ENCODE measurements at places on chromosomes 11 and 22. TPM values are rescaled to one million over a fixed set of nuclear protein-coding genes. Genes with fewer than 3 reads are reported as not detected.

- DNase-seq = no peak
Observed at GRCh38 chr22:38348751-38349496, 31.7 kb upstream of the CSNK1E start.

DNA sequence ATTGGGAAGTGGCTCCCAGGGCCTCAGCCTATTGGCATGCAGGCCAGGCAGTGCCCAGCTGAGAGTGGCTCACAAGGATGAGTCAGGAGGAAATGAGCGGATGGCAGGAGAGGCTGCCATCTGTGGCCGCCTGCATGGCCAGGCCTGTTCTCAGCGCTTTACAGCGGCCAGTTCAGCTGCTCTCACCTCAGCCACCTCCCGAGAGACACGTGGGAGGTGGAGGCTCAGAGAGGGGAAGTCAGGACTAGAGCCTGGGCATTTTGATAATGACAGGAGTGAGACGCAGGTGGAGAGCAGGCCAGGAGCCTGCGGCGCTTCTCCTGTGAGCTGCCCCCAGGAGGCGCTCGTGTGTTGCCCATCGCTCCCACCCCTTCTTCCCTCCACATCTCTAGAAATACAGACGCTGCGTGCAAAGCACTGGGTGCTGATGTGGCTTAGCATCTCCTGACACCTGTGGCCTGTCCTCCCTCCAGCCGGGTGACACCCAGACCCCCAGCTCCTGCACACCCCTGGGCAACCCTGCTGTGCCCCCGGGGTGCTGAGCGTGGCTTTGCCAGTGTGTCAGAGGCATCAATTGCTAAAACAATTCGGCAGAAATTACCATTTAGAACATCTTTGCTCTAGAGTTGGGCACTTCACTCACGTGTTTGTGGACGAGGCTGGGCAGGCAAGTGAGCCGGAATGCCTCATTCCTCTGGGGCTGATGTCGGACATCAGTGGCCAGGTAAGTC, 21.4 kb upstream of the PANX2 start:
- DNase-seq = peak; percentile 20

The NPAS4 gene
- 0.55 TPM for polyA plus RNA-seq

The OR10G6 gene
- not detected for polyA plus RNA-seq

Measured in left kidney (tissue), 8 donors.